ENCODE measurements at places on chromosomes 12 and 14. TPM values are rescaled to one million over a fixed set of nuclear protein-coding genes. Genes with fewer than 3 reads are reported as not detected.

Gene CBX5
- 37.6 TPM for total RNA-seq

Gene OTOGL
- 0.14 TPM for total RNA-seq

- peak overlapping the region; percentile 77 for H3K27ac ChIP-seq
- H3K36me3 ChIP-seq = no peaks in the 10 kb centered on the region
- H3K4me1 ChIP-seq = peaks cover 63% of the 10 kb centered on the region
- DNase-seq = peak; percentile 43
- H3K27me3 ChIP-seq = no peaks in the 10 kb centered on the region
- H3K4me3 ChIP-seq = peak overlapping the region; percentile 38
Observed at GRCh38 chr14:92549859-92550230, 36.3 kb downstream of the RIN3 start.

DNA sequence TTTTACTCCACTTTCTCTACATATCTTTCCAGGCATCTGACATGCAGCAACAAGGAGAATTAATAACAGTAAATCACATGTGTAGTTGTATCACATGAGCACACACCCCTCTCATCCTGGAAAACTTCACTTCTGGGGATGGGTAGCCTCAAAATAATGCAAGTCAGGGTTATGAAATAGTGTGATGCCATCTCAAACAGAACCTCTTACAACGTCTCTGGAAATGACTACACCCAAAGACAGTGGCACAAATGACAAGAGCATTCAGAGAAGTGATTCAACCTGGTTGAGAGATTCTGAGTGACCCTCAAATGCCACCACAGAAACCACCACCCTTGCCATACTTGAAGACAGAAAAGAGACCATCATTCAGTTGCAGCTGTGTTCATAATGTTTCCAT lies 2.8 kb downstream of the DIO2 start:
- no peaks in the 10 kb centered on the region for H3K36me3 ChIP-seq
- H3K4me3 ChIP-seq = no peak overlapping the region
- no peaks in the 10 kb centered on the region for H3K27me3 ChIP-seq
- no peak overlapping the region for H3K27ac ChIP-seq
- DNase-seq = no peak
- peaks cover 5% of the 10 kb centered on the region for H3K4me1 ChIP-seq

DNA sequence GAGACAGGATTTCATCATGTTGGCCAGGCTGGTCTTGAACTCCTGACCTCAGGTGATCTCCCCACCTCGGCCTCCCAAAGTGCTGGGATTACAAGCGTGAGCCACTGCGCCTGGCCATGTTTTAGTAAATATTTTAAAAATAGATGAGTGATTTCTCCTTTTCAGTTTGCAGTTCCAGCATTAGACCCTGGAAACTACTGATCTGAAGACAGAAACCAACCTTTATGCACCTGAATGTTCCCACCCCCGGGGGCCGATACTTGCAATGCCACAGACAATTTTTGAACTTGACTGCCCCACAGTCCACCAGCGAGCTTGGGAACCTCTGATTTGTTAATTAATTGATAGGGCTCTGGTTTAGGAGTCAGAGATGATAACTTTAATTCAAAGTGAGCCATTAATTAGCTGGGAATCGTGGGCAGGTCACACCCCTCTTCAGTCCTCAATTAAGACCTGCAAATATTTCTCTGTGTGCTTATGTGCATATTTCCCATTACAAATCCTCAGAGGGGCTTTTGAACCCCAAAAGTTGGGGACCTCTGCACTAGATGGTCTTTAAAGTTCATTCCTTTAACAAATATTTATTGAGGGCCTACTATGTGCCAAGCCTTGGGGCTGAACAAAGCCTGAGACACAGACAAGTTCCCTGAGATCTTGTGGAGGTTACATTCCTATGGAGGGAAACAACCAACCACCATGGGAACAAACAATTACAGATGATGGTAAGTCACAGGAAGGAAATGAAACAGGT lies 4.1 kb upstream of the TMEM120B start:
- no peaks in the 10 kb centered on the region for H3K27me3 ChIP-seq
- H3K27ac ChIP-seq = no peak overlapping the region
- no peak for DNase-seq

- no peak overlapping the region for H3K27ac ChIP-seq
- peaks cover 29% of the 10 kb centered on the region for H3K4me1 ChIP-seq
- H3K27me3 ChIP-seq = no peaks in the 10 kb centered on the region
- H3K36me3 ChIP-seq = no peaks in the 10 kb centered on the region
- no peak for DNase-seq
- H3K4me3 ChIP-seq = no peak overlapping the region
Observed at GRCh38 chr12:63917864-63918799, 73.6 kb downstream of the SRGAP1 start.

DNA sequence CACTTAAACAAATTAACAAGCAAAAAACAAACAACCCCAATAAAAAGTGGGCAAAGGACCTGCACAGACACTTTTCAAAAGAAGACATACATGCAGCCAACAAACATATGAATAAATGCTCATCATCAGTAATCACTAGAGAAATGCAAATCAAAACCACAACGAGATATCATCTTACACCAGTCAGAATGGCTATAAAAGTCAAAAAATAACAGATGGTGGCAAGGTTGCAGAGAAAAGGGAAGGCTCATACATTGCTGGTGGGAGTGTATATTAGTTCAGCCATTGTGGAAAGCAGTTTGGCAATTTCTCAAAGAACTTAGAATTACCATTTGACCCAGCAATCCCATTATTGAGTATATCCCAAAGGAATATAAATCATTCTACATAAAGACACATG lies 34.6 kb upstream of the NT5DC3 start:
- no peak for DNase-seq
- H3K4me3 ChIP-seq = no peak overlapping the region
- no peak overlapping the region for H3K27ac ChIP-seq
- no peaks in the 10 kb centered on the region for H3K36me3 ChIP-seq
- peaks cover 2% of the 10 kb centered on the region for H3K4me1 ChIP-seq
